ENCODE measurements at places on chromosomes 5 and 9.
A peak's percentile ranks its signal among the peaks of the same experiment; 100 is the strongest.

DNA sequence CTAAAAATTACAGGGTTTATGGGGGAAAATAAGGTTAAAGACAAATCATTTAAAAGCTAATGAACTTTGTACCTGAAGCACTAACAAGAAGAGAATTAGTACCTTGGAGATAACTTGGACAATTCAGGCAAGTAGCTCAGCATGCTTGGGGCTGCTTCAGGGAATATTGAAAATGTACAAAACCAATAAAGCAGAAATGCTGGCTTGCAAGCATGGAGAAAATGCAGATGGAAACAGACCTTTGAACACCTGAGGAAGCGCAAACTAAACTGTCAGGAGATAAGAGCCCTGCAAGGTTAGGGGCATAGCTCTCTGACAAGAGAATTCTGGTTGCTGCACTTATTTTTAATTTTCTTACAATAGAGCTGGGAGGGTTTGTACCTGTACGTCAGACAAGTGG, 42.6 kb upstream of the C5orf47 start:
- DNase-seq: no peak

GRCh38 chr9:81466981-81467380, 222.4 kb downstream of the TLE1 start:
- DNase-seq: no peak

GRCh38 chr5:120684213-120684612, 220.1 kb downstream of the PRR16 start:
- no peak for DNase-seq

GRCh38 chr5:173789031-173789920, 98.9 kb upstream of the CPEB4 start:
- peak; percentile 94 for DNase-seq

GRCh38 chr5:166719991-166720390, 1571.5 kb upstream of the WWC1 start:
- no peak for DNase-seq

- peak; percentile 45 for DNase-seq
Observed at GRCh38 chr9:88781628-88782391, 209.5 kb upstream of the S1PR3 start.

DNA sequence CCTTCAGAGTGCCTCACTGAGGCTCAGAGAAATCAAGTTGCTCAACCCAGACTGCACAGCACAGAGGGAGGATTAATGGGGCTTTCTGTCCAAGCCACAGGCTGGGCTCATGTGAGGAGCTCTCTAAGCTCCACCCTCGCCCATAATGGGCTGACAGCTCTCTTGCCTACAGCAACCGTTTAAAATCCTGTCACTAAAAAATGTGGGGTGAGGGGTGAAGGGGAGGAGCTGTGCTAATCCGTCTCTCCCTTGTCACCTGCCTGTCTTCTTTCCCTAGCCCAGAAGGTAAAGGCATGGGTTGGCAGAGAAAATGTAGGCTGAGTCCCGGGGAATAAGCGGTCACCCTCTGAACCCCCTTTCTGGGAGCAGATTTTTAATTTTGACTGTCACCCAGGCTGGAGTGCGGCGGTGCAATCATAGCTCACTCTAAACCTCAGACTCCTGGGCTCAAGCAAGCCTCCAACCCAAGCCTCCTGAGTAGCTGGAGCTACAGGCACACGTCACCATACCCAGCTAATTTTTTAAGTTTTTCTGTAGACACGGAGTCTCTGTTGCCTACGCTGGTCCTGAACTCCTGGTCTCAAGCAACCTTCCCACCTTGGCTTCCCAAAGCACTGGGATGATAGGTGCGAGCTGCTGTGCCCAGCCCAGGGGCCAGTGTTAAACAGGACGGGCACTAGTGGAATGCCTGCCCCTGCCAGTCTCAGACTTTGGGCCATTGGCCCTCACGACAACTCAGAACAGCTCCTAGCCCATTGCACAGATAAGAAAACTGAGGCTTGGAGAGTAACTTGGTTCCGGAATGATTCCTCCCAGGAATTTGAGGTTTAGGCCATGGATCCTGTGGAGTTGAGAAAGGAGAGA, 89.5 kb downstream of the LMX1B start:
- DNase-seq: no peak

DNA sequence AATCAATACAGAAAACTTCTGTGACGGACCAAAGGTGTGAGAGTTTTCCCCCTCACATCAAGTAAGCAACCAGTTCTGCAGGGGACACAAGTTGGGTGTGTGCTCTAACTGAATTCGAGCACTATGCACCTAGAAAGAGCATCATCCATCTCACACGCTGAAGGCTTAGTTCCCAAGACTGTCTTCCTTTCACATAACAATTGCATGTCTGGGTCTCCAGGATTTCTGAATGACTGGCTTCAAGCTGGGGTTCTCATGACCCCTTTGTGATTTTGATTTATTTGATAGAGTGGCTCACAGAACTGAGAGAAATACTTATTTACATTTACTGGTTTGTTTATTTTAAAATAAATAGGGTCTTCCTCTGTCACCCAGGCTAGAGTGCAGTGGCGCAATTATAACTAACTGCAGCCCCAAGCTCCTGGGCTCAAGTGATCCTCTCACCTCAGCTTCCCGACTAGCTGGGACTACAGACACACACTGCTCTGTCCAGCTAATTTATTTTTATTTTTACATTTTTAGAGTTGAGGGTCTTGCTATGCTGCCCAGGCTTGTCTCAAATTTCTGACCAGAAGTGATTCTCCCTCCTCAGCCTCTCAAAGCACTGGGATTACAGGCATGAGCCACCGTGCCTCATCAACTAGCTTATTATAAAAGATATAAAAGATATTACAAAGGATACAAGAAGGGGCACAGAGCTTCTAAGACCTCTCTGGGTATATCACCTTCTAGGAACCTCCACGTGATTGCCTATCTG, 316.7 kb upstream of the CDH12 start:
- no peak for DNase-seq

GRCh38 chr5:172833686-172834414, at the start of gene ERGIC1:
Gene ERGIC1 (plus strand): TSS chr5:172834251. CDS start chr5:172834414, 163 bp downstream.
- peak; percentile 90 for DNase-seq

DNA sequence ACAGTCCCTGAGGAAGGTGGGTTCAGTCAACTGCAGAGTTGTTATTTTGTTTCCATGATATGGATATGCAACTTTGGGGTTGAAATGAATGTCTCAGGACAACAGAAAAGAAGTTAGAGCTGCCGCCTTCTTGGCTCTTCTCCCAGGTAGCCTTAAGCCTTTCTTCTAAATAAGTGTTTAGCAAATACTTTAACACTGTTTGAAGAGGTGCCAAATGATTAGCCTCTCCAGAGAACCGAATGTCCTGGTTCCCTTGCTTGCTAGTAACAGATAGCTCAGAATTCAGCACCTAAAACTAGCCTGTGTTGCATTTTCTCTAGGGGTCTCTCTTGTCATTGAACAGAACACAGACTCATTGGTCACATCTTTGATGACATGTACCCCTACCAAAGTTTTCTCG, 127.7 kb upstream of the PIK3R1 start:
- DNase-seq: no peak

- DNase-seq: no peak
Observed at GRCh38 chr9:135902655-135903357, 4.5 kb downstream of the CAMSAP1 start.

- no peak for DNase-seq
Observed at GRCh38 chr5:168714046-168714445, 134.9 kb upstream of the PANK3 start.

DNA sequence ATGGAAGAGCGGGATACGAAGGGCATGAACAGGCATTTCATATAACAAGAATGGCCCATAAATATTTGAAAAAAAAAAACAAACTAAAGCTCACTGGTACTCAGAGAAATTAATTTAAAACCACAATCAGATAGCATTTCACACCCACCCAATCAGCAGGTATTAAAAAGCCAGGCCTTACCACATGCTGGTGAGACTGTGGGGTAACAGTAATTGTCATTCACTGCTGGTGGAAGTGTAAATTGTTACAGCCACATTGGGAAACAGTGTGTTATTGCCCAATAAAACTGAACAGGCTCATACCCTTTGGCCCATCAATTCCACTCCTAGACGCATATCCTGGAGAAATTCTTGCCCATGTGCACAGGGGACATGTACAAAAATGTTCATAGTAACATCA, 66.0 kb downstream of the PLAC8L1 start:
- DNase-seq: peak; percentile 44

- no peak for DNase-seq
Observed at GRCh38 chr5:186091-187041, 4.9 kb upstream of the LRRC14B start.

DNA sequence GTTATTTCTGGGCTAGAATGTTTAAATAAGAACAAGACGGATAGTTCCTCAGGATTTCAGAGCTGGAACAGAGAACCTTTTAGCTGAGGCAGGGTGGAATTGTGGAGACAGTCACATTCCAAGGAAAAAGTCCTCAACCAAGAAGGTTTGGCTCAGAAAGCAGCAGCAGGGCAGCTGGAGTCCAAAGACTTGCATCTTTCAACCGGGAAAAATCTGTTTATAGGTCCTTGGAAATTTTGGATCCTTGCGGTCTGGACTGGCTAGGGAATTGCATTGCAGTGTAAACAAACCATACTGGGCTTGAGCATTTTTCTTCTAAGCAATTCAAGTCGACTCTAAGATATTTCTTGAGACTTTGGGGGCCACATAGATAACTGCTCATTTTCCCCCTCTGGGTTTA, 40.8 kb upstream of the HMHB1 start:
- DNase-seq: no peak

DNA sequence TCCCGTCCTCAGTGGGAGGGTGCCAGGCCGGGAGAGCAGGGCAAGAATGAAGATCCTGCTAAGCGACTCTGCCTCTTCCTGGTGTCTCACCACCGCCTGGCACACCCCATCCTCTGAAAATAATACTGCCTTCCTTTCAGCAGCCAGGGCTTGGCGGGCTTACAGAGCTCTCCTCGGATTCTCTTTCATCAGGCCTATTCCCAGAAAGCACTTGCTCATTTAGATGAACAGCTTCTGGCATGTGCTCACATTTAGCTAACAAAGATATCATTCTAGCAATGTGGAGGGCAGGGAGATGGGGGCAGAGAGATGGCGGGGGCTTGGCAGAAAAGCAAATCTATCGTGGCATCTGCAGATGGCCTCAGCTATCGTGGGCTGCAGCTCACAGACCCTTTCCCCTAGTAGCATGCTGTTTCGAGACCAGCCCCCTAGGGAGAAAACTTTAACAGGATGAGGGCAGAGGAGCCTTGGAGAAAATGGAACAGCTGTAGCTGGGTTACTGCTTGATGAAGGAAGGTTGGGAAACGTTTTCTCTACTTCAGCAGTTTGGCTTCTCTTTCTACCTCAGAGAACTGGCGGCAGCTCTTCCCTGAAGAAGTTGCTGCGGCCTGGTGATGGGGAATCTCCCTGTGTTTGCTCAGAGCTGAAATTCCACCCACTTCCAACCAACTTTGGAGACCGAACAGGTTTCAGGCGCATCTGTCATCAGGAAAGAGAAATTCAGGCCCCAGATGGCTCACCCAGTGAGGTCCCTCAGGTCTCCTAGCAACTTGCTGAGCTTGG, 102.1 kb downstream of the TMEM174 start:
- no peak for DNase-seq

- peak; percentile 54 for DNase-seq
Observed at GRCh38 chr9:127451858-127452656, 747 bp downstream of the LRSAM1 start.

GRCh38 chr5:174935854-174936474, 211.6 kb downstream of the MSX2 start:
- peak; percentile 56 for DNase-seq

GRCh38 chr9:122930541-122931225, 629 bp downstream of the ZBTB26 start:
- DNase-seq: no peak

GRCh38 chr5:76175821-76176403, 92.7 kb downstream of the SV2C start:
- peak; percentile 7 for DNase-seq

DNA sequence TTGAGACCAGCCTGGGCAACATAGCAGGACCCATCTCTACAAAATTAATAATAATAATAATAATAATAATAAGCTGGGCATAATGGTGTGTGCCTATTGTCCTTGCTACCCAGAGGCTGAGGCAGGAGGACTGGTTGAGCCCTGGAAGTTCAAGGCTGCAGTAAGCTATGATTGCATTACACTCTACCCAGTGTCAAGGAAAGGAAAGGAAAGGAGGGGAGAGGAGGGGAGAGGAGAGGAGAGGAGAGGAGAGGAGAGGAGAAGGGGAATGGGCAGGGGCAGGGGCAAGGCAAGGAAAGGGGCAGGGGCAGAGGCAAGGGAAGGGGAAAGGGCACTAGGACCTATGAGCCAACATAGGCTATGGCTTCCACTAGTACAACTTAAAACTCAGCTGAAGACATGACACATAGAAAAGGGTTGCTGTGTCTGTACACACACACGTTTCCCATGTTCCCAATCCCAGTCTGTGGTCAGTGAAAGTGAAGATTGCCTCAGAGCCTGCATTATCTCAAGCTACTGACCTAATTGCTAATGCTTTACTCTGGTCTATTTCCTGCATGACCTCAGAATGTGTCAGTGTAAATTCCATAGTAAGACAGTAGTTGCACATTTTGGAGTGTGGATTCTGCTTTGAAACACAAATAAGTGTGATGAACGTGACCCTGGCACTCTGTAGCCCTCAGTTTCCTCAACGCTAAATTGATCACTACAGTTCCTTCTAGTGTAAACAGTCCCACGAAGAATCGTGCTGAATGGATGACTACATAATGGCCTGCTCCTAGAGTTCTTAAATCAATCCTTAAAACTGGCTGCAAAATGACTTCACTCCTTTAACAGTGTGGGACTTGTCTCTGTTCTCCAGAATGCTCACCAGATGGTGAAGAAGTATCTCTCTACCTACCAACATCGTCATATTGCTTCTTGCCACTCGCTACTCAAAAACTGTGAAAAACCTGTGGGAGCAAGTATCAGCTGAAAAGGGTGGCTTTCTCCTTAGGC, 497.0 kb downstream of the RAB3C start:
- DNase-seq: peak; percentile 14

GRCh38 chr9:98234245-98234825, 21.1 kb downstream of the TBC1D2 start:
- no peak for DNase-seq

GRCh38 chr9:36402536-36402935, 2.5 kb upstream of the RNF38 start:
- DNase-seq: no peak

GRCh38 chr5:143601917-143602333, 198.4 kb upstream of the NR3C1 start:
- peak; percentile 74 for DNase-seq

DNA sequence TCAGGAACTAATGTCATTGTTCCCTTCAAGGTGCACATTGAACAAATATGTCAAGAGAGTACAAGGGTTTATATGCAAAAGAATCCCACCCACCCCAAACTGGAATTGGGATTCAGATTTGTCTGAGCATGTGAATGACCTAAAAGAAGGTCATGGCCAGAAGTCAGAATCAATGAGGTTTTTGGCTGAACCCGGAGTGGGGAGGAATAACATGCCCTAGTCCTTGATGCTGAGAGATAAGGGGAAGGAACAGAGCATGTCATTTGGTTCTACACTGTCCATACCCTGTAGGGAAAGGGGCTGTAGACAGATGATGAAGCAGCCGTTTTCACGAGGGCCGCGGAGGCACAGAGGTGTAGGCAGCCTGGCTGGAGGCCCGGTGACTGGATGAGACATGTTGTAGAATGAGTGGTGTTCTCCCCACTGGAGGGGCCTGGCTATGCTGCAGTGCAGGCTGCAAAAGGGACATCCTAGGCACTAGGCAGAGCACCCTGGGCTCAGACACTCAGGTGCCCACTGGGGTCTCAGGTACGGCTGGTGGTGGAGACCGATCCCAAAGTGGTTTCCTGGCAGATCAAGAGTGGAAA, 65.9 kb downstream of the ZFAND5 start:
- DNase-seq: no peak
